ENCODE measurements at places on chromosomes 1 and 21.

DNA sequence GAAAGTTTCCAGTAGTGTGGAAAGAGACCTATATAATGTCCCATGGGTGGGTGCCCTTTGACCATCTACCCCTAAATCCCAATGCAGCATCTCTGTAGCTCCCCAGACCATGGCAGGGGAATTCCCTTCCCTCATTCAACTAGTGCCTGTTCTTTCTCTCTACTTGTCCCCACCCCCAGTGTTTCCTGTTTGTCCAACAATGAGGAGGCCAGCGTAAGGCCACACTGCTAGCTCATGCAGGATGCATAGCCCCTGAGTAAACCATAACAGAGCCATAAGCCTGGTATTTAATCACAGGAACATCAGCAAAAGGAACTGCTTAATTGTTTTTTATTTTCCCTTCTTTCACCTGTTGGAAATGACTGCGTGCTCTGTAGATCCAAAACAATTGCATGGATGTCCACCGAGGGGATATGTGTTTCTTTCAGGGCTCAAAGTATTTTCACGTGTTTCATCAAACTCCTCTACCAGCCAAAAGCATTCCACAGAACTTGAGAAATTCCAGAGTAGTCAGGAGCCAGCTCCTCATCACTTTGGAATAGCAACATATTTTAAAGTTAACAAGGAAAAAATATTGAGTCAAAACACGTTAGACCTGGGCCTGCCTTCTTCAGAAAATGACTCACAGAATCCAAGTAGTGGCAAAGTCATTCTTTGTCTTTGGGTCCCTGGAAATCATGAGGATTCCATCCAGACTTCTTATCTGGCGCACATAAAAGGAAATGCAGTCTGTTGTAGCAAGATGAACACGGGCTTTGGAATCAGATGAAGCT lies 162.5 kb upstream of the SGIP1 start:
- no peak for DNase-seq

- DNase-seq: no peak
Observed at GRCh38 chr1:218200979-218201378, 84.1 kb upstream of the RRP15 start.

DNA sequence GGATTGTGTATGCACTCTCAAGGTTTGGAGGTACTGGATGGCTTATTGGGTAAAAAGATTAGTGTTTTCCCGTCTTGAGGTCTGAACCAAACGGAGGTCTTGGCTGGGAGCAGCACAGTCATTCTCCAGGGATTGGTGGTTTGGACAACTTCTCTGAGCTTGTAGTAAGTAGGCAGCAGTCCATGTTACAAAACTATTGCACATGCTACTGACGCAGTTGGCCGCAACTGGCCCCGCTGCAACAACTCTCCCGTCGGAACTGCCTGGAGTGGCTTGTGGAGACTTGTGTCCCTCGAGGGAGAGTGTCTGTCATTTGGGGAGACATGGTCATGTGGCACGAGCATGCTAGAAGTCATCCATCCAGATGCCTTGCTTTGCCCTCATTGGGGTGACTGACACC lies 276.0 kb downstream of the TM2D1 start:
- no peak for DNase-seq

DNA sequence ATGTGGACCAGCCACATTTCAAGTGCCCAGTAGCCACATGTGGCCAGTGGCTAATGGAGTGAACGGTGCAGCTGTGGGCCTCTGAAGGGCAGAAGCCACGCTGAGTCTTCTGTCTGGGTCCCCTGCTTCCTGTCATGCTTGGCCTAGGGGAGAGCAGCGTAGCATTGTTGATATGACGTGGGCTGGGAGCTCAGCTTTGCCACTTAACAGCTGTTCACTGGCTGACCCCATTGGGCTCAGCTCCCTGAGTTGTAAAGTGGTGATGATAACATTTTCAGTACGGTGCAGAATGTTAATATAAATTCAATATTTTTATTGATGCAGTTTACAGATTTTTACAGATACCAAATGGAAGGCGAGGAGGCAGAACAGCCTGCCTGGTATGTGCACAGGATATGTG lies 4.5 kb downstream of the PODN start:
- no peak for DNase-seq

GRCh38 chr1:12161662-12162458 lies 4.9 kb upstream of the TNFRSF1B start:
- DNase-seq: peak; percentile 45

- DNase-seq: peak; percentile 82
Observed at GRCh38 chr1:2300851-2301606, 72.9 kb downstream of the SKI start.

GRCh38 chr1:31326461-31326860 lies 29.6 kb downstream of the ZCCHC17 start:
- no peak for DNase-seq

DNA sequence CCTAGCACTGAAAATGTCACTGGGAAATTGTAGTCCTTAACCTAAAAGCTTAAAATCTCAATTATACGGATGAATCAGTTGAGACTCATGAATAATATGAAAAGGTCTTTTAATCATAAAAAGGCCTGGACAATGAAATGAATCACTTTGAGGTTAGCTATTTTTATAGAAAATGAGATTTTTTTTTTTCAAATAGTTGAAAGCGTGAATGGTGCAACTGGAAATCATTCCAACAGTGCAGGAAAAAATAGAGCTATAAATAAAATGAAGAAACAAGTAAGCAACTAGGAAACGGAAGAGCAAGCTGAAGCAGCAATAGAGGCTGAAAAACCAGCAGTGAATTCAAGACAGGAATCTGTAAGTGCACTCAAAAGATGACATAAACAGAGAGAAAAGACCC lies 142.9 kb downstream of the BACH1 start:
- DNase-seq: no peak

GRCh38 chr1:63665824-63666223 lies 72.6 kb downstream of the PGM1 start:
- DNase-seq: no peak

- DNase-seq: no peak
Observed at GRCh38 chr1:210124736-210125135, 107.9 kb upstream of the SERTAD4 start.

DNA sequence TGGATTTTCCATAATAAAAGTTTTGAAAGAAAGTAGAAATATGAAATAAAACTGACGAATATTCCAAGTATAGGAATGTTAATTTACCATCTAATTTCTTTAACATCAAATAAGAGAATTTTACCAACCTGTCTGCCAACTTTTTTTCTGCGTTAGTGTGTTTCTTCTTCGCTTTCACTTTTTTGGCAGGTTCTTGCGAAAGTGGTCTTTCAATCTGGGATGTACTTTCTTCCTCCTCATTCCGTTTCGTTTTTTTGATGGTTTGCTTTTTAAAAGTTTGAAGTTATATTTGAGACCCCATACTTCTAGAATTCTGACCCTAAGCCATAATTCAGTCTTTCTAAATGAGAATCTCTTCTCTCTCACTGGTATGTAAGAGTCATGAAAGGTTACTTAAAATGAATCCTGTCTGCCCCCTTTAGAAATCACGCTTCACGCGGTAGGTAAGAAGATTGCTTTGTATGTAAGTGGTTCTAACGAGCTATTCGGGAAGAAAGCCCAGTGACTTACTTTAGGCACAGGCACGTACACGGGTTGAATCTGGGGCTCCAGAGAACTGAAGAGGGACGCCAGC lies 580 bp downstream of the RBM34 start:
- no peak for DNase-seq

DNA sequence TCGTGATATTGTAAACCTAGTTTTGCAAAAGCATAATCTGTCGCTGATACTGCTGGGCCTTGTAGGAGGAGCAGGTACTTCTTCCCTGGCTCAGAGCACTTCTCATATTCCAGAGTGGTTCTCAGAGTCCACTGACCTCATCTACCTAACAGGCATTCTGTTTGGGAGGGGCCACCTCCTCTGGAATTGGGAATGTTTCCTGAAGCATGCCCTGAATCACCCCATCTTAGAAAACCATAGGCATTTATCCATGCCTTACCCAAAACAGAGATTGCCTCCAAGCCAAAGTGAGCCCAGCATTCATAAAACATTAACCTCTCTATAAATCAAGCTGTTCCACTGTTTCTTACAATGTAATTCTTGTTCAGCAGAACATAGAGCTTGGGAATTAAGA lies 35.1 kb downstream of the SLC44A3 start:
- DNase-seq: no peak

- no peak for DNase-seq
Observed at GRCh38 chr1:159838715-159839114, 12.0 kb downstream of the SLAMF8 start.

DNA sequence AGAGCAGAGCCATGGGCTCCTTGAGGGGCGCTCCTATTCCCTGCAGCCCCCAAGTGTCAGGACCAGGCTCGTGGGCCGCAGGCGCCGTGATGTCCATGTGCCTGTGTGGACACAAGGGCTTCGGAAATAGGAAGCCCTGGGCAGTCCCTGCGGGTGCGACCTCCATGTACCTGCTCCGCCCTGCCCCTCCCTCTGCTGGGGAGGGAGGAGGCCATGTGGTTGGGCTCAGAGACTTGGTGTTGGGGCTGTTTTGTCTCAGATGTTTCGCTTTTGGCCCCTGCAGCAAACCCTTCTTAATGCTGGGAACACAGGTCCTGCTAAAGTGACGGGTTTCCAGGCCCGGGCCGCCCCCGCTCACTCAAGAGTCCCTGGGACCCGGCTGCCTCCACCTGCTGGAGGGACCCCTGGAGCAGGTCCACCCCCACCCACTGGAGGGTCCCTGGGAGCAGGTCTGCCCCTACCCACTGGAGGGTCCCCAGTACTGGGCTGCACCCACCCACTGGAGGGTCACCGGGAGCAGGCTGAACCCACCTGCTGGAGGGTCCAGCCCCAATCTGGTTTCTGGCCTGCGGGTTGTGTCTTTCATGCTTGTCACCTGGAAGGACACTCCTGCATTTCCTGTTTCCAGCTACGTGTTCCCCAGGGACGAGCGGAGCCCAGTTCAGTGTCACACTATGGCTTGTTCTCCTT lies 156.5 kb downstream of the PEX14 start:
- no peak for DNase-seq

DNA sequence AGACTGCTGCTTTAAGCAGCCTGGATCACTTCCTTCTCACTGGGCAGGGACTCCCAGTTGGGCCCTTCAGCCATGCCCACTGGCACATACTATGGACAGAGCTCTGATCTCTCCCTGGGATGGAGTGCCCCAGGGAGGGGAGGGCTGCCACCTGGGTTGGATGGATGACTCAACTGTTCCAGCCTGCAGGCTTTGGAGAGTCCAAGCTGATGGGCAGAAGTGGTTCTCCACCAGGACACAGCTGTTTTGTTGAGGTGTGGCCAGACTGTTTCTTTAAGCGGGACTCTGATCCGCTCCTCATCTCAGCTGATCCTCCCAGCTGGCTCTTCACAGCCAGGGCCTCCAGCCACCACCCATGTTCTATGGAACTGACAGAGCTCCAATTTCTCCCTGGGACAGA lies 166.9 kb downstream of the MAGI3 start:
- no peak for DNase-seq

DNA sequence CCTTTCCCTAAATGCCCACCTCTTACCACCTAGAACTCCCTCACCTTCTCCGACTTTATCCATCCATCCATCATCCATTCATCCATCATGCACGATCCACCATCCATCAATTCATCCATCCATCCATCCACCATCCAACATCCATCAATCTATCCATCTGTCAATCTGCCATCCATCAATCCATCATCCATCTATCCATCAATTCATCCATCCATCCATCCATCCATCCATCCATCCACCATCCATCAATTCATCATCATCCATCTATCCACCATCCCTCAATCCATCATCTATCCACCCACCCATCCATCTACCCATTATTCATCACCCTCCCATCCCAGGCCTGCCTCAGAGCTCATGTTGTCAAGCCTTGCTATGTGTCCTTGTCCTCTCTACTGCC lies 34.5 kb downstream of the WNT3A start:
- DNase-seq: no peak

DNA sequence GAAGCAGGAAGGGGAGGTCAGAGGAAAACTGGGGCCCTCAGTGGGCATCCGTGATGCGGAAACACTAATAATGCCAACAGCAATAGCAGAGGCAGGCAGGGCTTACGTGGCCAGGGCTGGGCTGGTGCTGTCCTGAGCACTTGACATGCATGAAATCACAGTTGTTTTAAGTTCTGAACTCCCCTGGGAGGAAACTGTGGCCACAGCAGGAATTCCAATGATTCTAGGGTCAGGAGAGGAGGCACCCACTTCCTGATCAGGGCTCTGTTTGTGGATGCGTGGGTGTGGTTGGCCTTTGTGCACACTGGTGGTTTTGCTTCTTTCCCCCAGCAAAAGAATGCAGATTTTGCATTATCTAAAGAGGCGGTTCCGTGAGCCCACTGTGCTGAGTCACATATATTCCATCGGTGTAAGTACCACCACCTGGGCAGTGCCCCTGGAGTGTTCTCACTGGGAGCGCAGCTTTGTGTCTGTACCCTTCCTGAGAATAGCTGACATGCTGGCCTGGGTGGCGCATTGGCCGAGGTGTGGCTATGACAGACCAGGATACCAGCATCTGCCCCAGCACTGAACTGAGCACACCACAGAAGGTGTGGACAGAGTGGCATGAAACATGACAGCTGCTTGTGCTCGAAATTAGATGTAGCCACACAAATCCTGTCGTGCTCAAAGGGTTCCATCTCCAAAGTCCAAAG lies 71.0 kb downstream of the PDE9A start:
- no peak for DNase-seq

- no peak for DNase-seq
Observed at GRCh38 chr1:5253036-5253435, 598.6 kb downstream of the AJAP1 start.

- no peak for DNase-seq
Observed at GRCh38 chr1:229229721-229230139, 41.2 kb upstream of the RAB4A start.

DNA sequence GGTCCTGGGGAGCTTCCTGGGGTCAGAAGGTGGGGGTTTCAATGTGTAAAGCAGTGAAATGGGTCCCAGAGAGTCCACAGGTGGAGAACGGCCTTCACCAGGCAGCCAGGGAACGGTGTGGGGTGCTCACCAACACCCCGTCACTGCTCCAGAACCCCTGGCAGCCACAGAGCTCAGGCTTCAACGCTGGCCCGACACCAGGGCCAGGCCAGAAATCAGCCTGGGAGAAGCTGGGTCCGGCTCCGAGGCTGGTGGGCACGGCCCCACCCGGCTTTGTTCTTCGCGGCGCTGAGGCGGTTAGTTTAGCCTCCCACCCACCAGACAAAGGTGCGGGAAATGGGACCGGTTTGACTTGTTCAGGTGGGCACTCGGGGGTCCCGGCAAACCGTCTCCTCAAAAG lies 24.8 kb upstream of the C1orf159 start:
- DNase-seq: no peak

DNA sequence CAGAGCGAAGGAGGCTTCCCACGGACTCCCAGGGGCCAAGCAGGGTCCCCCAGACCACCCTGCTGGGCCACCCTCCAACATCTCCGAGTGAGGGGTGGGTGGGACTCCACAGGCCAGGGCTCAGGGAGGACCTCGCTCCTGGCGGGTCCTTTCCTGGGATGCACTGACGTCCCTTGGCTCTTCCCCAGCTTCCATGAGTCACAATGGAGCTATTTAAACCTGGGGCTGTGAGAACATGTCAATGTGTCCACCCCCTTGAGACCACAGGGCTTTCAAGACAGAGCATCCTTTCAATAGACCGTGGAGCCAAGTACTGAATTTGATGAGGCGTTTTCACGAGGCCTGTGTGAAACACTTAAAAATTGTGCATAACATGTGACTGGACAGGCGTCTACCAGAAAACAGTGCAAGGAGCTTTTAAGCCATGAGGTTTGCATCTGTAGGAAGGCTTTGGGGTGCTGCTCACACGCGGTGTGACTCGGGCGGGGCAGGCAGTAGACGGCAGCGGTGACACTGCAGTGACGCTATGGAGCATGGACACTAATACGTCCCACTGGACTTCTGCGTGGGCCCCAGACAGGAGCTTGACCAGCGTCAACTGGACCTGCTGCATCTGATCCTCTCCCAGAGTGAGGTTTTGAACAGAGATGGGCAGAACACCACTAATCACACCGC lies 24.1 kb upstream of the NPHP4 start:
- DNase-seq: no peak

All from stimulated activated CD8-positive, alpha-beta memory T cell treated with anti-CD3 and anti-CD28 coated beads, Interleukin-4, amount 100 ng/mL, for 1 hour (primary cell).